Ureter (tissue), 1 donor: ENCODE measurements at places on chromosomes 12 and 14.
A peak's percentile ranks its signal among the peaks of the same experiment; 100 is the strongest.

GRCh38 chr14:71411738-71412137, 504.5 kb downstream of the PCNX1 start:
- no peak for DNase-seq

GRCh38 chr14:89317051-89317691, 99.9 kb downstream of the FOXN3 start:
- DNase-seq, result no peak

DNA sequence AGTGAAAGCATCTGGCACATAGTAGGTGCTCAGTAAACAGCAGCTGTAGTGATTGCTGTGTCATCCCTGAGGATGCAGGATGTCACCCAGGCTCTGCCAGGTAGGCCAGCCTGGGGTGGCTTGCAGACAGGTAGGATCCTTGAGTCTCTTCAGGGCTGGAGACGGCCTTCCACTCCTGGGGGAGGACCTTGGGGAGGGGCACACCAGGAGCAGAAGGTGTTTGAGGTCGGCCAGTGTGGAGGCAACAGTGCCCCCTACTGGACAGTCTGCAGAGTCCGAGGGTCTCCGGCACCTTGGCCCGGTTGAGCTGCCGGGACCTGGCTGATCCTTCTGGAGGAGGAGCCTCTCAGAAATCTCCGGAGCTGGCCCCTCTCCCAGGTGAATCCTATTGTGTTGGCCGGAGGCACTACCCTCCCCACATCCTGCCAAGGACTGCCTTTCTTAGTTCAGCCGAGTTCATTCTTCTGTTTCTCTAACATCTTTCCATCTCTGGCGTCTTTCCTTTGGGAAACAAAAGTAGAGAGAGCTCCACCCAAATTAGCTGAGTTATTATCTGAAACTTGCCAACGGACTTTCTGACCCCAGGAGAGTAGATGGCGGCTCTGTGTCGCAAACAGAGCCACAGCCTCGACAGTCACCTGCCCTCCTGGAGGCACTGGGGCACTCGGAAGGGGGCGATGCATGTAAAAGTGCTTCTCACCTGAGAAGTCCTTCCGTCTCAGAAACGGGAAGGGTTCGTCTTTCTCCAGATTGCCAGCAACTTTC, 41.8 kb upstream of the CLMN start:
- no peak for DNase-seq

GRCh38 chr12:98259693-98260092, 255.7 kb upstream of the TMPO start:
- DNase-seq, result no peak

GRCh38 chr14:33420051-33420627, 481.5 kb downstream of the NPAS3 start:
- DNase-seq, result no peak

DNA sequence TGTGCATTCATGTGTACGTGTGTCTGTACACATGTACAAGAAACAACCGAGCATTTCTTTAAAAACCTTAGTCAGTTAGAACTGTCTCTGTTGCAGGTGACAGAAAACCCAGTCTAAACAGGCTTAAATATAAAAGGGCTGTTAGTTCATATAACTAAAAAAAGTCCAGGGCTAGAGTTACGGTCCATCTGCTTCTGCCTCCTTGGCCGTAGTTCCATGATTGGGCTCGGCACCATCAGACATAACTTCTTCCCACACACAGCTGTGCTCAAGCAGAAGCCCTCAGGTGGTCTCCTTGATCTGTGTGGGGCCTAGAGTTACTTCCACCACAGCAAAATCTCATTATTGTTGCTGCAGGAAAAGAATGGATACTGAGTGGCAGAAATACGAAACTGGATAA, 34.6 kb downstream of the CKB start:
- DNase-seq, result no peak

GRCh38 chr12:117053597-117054201, 45.5 kb downstream of the TESC start:
- no peak for DNase-seq

GRCh38 chr12:77782034-77782433, 48.7 kb upstream of the NAV3 start:
- no peak for DNase-seq

DNA sequence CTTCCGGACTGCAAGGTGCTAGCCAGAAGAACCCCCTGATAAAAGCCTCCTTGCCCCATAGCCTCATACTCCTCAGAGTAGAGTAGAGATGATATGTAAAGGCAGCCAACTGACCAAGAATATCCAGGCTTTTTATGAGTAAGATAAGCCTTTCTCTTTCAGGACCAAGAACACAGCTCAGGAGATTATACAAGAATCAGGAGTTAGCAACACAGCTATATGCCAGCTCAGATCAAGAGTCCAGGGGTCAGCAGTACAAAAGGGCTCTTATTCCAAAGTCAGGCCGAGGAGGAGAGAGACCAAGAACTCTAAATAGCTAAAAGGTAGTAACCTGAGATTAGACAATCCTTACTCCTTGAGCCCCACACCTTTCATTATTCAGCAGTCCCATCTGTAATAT, 135.3 kb downstream of the BTG1 start:
- DNase-seq, result no peak

- DNase-seq, result peak; percentile 74
Measured at GRCh38 chr12:24948757-24949722, at the start of gene BCAT1. Gene BCAT1, minus strand, starts transcription at chr12:24949101. Its CDS starts 169 bp downstream, at chr12:24948932.

DNA sequence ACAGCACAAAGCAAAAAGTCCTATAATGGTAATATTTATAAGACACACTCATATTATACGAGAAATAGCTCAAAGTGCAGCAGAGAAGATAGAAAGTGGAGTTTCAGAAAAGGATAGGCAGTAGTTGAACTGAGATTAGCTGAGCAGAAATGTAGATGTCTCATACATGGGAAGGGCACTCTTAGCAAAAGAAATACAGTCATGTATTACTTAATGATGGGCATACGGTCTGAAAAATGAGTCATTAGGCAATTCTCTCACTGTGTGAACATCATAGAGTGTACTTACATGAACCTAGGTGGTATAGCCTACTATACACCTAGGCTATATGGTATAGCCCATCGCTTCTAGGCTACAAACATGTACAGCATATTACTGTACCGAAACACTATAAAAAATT, 671.3 kb downstream of the RPS29 start:
- no peak for DNase-seq
